ENCODE measurements at places on chromosomes 12 and 14.
A peak's percentile ranks its signal among the peaks of the same experiment; 100 is the strongest.

DNA sequence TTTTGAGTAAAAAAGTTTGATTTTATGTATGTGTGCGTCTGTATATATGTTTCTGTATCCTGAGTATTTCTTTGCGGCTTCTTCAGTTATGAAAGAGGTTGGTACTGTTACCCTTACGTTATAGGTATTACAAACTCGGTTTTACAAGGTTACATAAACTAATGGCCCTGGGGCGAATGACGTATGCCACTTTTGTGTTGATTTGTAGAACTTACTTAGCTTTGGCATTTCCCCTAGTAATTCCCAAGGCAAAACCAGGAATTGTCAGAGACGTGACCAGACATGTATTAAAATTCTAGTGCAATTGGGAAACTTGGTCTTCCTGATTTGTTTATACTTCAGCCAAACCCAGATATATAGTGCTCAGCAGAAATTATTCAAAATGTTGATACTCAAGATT is 93.3 kb downstream of the DUSP16 start:
- no peak for DNase-seq

DNA sequence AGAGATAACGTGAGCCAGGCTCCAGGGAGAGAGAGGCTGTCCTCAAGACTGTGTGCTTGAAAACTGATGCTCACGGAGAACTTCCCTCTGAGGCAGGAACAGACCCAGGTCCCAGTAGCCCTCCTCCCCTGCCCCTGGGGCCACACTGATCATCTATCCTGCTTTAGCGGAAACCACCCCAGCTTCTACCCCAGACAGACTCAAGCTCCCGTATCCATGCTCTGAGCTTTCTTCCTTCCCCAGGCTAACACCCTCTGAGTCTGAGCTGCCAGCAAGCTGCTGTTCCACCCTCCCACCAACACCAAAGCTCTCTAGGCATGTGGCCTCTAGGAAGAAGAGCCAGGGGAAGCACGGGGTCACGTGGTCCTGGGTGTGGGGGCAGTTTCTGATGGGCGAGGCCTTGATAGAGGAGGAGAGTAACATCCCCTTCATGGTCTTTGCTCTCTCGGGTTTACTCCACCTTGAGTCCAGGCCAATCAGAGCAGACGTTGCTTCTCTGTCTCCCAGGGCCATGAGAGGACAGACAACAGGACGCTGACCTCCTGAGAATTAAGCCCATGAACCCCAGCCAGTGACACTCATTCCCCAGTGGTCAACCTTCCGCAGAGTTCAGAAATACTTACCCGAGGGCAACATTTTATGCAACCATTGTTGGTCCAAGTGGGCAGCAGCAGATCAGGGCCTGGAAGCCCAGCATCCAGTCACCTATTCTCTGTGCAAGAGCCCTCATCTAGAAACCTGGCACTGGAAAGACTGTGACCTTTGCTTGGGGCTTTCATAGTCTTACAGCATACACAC is 1.4 kb downstream of the PCK2 start:
- DNase-seq: peak; percentile 81

GRCh38 chr12:69123919-69124638 is 115.3 kb upstream of the CPSF6 start:
- DNase-seq: no peak

GRCh38 chr12:57905812-57906475 is 35.4 kb upstream of the ATP23 start:
- no peak for DNase-seq

DNA sequence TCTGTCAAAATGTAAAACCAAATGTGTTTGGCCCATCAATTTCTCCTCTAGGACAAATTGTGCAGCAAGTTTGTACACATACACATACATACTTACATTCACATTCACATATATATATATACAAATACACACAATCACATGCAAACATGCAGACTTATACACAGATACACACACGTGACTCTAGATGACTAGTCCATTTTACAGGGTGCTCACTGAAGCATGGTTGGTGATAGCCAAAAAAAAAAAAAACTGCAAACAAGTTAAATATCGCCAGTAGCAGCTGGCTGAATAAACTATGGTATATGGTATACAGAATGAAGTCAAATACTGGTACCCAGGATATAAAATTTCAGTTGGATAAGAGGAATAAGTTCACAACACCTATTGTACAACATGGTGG is 77.9 kb downstream of the SLC25A21 start:
- no peak for DNase-seq

- DNase-seq: no peak
Measured at GRCh38 chr12:24931666-24932405, 17.1 kb downstream of the BCAT1 start.

DNA sequence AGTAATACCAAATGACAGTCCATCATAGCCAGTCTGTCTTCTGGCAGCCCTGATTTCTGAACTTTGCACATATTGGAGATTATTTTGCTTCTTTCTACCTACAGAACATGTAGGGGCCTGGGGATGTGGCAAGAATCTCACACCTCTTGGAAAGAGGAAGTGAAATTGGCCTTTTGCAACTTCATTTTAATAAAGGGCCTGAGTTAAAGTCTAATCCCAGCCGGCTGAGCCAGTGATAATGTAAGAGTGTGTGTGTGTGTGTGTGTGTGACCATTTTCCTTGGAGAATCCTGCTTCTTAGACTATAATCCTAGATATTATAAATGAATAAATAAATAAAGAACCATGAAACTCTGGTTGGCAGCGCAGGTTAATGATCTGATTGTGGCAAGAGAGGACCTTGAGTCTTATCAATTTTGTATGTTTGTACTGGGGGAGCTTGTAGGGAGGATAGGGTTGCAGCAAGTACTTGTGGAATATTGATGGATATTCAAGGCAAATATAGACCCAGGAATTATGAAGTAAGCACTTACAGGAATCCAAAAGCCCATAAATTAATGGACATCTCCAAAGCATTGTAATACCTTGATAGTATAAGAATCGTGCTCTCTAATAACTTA is 233.2 kb upstream of the AMIGO2 start:
- DNase-seq: no peak

All from stimulated activated CD8-positive, alpha-beta memory T cell treated with anti-CD3 and anti-CD28 coated beads, Interleukin-4, amount 100 ng/mL, for 48 hours (primary cell).